ENCODE measurements at places on chromosomes 3 and 15.

DNA sequence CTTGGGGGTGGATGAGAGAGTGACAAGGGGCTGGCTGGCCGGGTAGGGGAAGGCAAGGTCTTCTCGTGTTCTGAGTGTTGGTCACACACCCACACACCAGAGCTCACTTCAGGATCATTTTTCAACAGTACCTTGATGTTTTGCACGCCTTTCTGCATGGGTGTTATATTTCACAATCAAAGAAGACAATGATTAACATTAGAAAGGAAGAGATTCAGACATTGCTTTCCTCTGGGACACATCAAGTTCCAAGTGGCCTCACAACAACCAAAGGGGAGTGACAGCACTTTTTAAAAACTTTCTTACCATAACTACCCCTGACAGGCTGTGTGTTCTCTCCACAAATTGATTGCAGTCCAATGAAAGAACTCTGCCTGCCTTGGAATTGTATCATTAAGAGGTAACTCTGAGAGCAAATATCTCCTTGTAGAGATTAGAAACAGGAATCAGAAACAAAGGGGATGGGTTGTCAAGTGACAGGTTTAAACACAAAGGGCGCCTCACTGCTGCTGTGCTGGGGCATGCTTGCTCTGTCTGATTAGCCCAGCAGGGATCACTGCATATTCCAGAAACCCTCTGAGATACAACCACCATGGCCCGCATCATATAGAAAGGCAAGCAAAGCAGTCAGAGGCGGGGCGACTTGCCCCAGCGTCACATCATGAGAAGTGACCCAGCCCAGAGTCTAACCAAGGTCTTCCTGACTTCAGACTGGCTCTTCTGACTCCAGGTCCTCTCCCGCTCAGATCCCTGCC is 230.8 kb downstream of the FEZF2 start:
- DNase-seq = no peak

GRCh38 chr15:29596266-29596665 is 226.0 kb downstream of the TJP1 start:
- DNase-seq = no peak

DNA sequence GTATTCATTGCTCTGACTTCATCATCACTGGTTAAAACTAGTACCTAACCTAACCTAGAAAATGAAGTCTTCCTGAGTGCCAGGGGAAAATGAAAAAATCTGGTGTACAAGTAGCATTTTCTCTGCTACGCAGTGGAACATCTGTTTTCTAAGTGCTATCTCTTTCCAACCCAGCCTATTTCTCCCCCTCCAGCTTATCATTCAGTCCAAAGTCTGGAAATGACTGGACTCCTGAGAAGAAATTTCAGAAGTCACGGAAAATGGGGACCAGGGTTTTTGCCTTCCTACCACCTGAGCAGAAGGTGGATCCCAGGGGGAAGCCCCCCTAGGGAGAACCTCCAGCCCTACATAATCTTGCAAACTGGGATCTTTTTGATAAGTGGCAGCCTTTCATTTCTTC is 9.6 kb upstream of the GLCE start:
- no peak for DNase-seq

DNA sequence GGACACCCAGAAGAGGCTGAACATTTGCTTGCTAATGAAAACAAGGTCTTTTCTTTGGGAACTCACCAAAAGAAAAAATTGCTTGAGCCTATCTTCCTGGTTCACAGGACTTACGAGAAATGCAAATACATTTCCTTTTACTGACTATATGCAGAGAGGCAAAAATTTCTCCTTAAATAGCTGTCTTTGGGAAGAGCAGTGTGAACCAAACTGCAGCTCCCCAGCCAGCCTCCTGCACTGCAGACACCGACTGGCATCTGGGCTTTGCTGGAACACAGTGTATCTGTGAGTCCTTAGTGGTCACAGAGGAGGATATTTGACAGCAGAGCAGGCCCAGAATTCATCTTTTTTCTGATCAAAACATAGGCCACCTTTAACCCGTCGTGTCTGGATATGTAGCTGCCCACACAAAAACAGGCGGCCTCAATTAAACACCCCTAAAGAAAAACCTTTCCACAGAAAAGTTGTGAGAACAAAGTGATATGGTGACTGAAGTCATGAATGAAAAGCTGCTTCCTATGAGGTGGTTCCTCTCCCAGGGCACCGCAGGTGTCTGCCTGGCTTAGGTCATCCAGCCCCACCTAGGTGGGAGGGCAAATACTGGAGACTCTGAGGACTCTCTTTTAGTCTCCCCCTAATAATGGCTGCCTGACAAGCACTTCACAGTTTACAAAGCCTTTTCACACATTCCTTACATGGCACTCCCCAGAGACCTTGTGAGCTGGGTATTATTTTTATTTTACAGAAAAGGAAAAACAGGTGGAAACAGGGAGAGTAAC is 46.1 kb upstream of the TMEM158 start:
- no peak for DNase-seq

DNA sequence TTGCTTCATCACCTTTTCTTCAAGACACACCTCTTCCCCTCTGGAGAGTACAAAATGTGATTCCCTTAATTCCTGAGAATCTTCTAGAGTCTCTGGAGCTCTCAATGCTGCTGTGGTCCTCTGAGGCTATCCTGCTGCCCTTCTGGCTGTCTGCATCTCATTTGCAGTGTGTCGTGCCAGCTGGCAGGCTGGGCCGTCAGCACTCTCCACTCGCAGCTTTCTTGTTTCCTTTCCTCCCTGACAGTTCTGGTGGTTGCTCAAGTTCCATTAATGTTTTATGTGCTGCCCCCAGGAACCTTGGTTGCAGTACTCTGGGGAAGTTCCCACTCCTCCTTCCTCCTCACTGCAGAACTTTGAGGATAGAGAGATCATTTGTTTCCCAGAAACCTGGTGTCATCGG is 210.8 kb upstream of the ROPN1 start:
- DNase-seq = peak; percentile 40

DNA sequence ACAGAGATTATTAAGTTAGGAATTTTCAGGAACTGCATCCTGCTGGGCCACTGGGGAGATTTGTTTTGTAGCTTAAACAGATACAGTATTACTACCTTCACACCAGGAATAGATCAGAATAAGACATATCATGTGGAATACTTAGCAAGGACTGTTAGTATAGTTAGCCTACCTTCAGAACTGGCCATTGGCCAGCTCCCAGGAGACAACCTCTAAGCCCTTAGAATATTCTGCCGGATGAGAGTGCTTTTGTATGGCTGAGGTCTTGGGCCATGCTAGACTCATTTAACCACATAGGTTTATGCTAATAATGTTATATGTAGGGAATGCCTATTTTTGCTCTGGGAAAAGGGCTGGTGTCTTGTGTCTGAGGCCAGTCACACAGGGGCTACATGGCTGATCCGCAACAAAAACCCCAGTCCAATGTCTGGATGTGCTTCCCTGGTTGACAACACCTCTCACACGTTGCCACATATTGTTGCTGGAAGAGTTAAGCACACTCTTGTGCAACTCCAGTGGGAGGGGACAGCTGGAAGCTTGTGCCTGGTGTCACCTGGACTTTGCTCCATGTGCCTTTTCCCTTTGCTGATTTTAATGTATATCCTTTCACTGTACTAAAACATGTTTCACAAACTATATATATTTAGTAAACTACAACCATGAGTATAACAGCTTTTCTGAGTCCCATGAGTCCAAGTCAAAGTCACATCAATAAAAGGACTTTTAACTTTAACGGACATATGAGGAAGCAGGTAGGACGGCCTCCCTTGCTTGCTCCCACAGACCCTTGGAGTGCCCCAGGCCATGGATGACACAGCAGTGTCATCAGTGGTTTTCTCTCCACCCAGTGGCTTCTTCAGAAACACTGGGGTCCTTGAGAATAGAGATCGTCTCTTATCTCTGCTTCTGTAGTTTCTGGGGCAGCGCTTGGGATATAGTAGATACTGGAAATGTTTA is 118.0 kb upstream of the C3orf80 start:
- no peak for DNase-seq

GRCh38 chr3:186321746-186322145 is 40.3 kb downstream of the DGKG start:
- no peak for DNase-seq

GRCh38 chr3:115239717-115240116 is 92.6 kb upstream of the ZBTB20 start:
- peak; percentile 18 for DNase-seq

DNA sequence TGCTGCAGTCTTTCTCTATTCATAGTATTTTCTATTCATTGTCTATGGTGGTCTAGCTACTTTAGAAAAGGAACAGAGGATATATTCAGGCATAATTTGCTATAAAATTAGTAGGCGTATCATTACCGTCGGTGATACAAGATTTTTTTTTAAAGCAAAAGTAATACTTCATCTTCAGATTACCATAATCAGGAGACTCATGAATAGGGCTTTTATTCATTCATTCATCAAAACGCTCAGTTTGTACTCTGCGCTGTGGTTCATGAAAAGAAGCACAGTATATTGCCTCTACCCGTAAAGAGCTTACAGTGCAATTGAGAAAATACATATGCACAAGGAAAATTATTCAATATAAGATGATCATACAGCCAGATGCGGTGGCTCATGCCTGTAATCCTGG is 136.7 kb upstream of the CHRM5 start:
- DNase-seq = peak; percentile 16

DNA sequence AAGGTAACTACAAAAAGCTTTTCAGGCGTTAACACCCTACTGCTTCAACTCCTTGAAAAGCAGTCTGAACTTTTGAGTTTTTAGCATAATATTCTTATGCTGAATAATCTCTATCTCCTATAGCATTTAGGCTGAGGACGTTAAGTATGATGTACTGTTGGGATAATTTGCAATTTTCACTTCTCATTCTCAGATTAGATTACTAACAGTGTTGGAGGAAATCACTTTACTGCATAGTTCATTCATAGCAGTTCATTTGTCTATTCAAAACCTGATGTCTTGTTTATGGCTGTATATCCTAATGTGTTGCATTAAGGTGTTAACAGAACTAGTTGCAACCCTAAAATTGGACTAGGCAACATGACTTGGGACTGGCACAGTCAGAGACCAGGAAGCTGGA is 983.1 kb downstream of the FHIT start:
- DNase-seq = no peak

GRCh38 chr15:99264125-99264524 is 12.8 kb downstream of the LRRC28 start:
- DNase-seq = no peak

- no peak for DNase-seq
Observed at GRCh38 chr3:72255191-72255590, 470.2 kb upstream of the PROK2 start.

DNA sequence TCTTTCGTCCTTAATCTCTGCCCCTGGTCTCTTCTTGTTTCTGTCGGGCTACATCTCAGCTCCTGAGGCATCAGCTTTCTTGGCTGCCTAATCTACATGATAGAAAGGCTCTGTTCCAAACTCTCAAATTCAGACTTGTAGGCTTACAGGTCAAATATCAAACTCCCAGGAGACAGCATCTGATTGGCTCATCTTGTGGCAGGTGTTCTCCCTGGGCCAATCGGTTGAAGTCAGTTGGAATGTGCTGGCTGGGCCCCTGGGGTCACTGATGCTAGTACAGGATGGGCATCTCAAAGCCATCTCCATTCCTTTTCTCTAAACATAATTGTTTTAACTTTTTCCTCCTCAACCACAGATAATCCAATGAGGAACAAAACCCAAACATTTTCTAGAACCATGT is 198.7 kb downstream of the CNTN3 start:
- no peak for DNase-seq

DNA sequence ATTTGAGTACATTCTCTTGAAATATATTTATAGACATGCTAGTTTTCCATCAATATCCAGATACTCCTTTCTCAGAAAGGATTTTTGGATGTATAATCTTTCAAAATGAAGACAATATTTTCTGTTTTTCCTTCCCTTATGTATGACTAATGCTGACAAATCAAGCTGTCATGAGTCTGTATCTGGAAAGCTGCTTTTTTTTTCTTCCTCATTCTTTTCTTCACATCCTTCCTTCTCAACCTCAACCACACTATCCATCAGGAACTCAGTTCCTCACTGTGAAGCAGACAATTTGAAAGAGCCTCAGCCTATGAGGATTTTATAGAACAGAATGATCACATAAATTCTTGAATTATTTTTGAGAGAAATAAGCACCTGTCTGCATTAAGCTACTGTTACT is 335.9 kb upstream of the EPHA6 start:
- no peak for DNase-seq

DNA sequence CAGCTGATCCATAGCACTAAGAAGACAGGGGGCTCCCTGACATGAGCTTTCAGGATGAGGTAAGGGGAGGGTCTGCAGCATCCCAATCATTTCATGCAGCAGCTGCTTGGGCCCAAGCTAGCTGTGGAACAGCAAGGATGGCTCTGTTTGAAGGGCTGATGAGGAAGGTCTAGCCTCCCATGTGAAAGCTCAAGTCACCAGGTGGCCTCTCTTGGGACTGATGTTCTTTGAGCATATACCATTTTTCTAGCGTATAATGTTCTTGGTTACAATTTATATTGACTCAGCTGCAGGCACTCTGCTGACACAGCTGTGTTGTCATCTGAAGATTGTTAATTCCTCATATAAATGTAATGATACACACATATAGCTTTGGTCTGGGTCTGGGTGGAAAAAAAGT is 87.0 kb downstream of the CD200R1L start:
- DNase-seq = no peak

- DNase-seq = peak; percentile 47
Observed at GRCh38 chr3:50194128-50194902, 2.9 kb downstream of the GNAT1 start.

DNA sequence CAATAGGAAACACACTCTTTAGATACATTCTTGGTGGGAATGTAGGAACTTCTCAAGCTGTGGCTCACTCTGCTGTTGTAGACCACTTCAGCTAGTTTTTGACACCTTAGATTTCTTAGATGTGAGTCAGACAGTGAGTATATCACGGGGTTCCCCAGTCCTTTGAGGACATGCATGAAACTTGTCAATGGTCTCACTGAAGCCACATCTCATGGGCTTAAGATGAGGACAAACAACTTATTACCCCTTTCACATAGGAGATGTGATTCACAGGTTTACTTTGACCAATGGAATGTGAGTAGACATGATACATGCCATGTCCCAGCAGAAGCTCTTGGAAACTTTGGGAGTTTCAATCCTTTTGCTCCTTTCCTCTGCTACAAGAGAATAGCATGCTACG is 325.5 kb downstream of the CHST2 start:
- DNase-seq = no peak
